GM12878 (cell line): ENCODE measurements at places on chromosomes 12 and 14.

DNA sequence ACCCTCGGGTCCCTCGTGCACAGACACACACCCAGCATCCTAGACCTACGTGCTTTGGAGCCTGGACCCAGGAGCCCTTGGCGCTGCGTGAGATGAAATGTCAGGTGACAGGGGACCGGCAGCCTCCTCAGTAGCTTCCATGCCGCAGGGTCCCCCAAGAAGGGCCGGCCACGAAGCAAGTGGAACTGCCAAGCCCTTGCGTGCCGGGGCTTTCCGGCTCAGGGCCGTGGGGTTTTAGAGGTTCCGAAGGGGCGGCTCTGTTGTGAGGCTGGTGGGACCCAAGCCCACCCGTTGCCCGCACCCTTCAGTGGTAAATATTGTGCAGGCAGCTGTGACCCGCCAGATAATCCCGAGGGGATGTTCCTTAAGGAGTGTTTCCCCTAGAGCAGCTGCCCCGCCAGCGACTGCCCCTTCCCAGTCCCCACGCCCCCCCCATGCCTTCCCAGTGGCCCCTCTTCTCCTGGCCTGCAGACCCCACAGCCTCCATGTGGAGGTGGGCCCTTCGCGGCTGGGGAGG, 133.7 kb downstream of the ADGRD1 start:
- DNase-seq, result no peak

- DNase-seq, result no peak
These were observed 264.7 kb downstream of the EGLN3 start for GRCh38 chr14:33686218-33686617.

GRCh38 chr12:24081092-24081529, 131.6 kb upstream of the SOX5 start:
- no peak for DNase-seq

DNA sequence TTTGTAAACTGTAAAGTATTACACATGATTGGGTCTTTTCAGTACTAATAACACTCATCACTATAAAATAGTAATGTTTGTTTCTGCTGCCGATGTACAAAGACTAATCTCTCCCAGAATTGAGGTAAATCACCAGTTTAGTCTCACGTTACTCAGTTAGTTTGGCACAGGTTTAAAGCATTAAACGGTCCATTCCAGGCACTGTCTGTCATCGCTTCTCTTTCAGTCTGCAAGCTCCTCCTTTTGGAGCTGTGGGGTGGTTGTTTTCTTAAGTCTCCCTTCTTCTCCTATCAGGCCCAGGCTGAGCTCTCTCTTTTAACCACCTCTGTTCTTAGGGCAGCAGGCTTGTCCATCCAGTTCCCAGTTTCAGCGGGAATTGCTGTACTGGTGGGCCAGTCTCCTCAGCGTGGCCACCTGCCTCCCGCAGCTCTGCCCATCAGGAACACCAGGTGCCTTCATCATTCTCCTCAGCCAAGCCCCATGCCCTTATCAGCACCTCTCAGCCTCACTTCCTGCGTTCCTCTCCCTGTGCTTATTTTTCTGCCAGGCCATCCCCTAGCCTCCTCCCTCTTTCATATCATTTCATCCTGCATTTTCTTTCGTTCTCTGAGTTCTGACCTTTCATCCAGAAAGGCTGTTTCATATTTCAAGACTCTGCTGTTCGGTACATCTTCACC, 149.0 kb downstream of the TGFB3 start:
- DNase-seq, result no peak

- DNase-seq, result peak; percentile 64
These were observed 3.7 kb downstream of the ZBTB1 start for GRCh38 chr14:64508215-64508776.

DNA sequence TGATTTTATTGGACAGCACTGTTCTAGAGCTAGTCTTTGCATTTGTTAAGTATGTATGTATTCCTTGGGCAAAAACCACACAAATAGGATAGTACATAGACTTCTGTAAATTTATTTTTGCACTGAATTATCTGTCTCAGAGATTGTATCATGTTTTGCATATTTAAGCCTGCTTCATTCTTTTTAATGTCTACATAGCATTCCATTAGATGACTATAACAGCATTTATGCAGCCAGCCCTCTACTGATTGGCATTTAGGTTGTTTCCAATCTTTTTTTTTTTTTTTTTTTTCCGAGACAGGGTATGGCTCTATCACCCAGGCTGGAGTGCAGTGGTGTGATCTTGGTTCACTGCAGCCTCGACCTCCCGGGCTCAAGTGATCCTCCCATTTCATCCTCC, 34.5 kb downstream of the SYNDIG1L start:
- DNase-seq, result no peak

DNA sequence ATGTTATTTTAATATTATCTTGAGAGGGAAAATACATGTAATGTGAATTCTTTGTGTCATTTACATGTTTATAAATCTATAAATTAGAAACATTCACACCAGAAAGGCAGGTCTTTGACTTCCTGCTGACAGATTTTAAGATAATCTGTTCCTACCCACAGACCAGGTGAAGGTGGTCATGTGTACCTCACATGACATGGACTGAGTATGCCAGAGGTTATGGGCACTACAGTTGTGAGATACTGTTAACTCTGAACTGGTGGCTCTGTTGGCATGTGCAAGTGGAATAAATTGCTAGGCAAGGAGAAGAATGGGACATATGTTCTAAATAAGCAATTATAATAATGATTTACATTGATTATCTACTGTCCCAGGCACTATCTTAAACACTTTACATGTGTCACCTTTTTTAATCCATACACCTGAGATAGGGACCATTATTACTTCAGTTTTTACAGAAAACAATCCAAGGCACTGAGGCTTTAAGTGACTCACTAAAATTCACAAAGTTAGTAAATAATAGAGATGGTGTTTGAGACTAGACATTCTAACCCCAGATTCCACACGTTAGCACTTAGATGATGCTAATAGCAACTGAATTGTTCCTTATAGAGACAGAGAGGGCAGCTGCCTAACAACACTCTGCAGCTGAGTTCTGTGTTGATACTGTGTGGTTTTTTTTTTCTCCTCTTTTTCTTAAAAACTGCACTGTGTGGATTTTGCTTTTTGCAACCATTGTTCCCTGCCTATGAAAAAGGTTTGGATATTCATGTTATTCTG, 23.8 kb downstream of the SLC16A7 start:
- no peak for DNase-seq

- no peak for DNase-seq
These were observed 296.4 kb downstream of the ADAMTS20 start for GRCh38 chr12:43255522-43256111.

DNA sequence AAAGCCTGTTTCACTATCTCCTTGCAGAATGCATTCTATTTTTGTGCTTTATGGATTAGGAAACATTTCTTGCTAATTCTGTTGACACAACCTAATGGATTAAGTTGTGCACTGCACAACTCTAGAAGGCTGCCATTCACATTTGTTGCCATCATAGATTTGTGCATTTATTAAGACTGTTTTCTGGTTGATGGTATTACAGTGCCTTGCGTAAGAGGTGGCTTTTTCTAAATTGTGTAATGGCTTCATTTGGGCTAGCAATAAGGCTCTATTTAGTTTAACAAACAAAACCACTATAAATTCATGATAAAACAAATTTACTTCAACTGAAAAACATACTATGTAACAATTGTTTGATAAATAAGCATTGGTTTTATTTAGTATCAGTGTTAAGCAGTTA, 175.9 kb downstream of the TRHDE start:
- DNase-seq, result no peak

DNA sequence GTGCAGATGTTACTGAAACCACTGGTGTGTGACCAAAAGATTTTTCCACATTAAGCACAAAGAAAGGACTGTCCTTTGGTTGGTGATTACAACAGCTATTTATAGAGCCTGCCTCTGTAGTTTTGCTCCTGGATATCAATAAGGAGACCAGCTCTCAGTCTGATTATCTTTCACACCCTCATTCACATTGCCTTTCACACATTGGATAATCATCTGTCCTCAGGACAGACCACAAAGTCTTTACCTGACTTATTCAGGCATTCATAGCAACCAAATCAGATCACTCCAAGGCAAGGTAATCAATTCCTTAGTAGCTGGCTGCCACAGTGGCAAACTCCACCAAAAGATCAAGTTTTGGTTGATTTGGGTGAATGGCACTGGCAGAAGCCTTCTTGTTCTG, 59.6 kb upstream of the CPSF6 start:
- no peak for DNase-seq

GRCh38 chr12:42905419-42905705, 315.8 kb upstream of the PRICKLE1 start:
- DNase-seq, result no peak

DNA sequence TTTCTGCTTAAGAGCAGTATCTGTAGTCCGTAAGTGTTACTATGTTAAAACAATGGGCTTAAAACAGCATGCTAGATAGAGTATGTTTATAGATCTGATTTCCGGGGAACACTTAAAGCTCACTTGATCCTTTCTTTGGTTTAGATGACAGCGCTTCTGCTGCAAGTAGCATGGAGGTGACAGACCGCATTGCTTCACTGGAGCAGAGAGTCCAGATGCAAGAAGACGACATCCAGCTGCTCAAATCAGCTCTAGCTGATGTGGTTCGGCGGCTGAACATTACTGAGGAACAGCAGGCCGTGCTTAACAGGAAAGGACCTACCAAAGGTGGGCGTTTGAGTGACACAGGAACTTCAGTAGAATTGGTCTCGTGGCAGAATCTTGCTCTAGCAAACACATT, 57.5 kb downstream of the EML1 start:
- no peak for DNase-seq

GRCh38 chr12:90854136-90854689, 100.8 kb downstream of the CCER1 start:
- no peak for DNase-seq

DNA sequence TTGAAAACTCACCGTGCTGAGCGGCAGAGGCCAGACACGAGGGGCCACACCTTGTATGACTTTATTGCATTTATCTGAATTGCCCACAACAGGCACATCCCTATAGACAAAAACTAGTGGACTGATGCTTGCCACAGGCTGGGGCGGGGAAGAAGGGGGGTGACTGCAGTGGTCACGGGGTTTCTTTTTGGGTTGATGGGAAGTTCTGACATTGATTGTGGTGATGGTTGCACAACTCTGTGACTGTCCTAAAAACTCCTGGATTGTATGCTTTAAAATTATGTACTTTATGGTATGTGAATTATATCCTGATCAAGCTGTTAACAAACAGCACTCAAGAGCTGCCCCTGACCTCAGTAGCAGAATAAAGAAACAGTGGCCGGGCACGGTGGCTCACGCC, 25.7 kb downstream of the DHX37 start:
- no peak for DNase-seq

GRCh38 chr12:109523504-109523903, 46.1 kb downstream of the UBE3B start:
- DNase-seq, result no peak

- no peak for DNase-seq
These were observed 1.1 kb downstream of the TXNDC16 start for GRCh38 chr14:52551205-52551604.

DNA sequence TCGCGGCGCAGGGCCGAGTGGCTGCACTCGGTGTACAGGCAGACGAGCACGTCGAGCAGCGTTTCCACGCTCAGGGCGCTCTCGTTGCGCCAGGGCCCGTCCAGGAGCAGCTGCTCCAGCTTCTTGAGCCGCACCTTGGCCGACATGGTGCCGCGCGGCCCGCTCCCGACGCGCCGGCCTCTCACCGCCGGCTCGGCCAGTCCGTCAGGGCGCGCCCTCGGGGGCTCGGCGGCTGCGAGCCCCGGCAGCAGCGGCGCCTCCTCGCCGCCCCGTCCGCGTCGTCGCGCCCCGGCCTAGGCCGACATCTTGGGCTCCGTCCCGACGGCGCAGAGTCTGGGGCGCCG, 349 bp downstream of the CDC42BPB start:
- DNase-seq, result no peak
